Ecto neural progenitor cell (in vitro differentiated cells): ENCODE measurements at places on chromosomes 3 and 15.
A peak's percentile ranks its signal among the peaks of the same experiment; 100 is the strongest.

GRCh38 chr15:68081869-68082505 is 27.9 kb downstream of the PIAS1 start:
- DNase-seq = no peak

DNA sequence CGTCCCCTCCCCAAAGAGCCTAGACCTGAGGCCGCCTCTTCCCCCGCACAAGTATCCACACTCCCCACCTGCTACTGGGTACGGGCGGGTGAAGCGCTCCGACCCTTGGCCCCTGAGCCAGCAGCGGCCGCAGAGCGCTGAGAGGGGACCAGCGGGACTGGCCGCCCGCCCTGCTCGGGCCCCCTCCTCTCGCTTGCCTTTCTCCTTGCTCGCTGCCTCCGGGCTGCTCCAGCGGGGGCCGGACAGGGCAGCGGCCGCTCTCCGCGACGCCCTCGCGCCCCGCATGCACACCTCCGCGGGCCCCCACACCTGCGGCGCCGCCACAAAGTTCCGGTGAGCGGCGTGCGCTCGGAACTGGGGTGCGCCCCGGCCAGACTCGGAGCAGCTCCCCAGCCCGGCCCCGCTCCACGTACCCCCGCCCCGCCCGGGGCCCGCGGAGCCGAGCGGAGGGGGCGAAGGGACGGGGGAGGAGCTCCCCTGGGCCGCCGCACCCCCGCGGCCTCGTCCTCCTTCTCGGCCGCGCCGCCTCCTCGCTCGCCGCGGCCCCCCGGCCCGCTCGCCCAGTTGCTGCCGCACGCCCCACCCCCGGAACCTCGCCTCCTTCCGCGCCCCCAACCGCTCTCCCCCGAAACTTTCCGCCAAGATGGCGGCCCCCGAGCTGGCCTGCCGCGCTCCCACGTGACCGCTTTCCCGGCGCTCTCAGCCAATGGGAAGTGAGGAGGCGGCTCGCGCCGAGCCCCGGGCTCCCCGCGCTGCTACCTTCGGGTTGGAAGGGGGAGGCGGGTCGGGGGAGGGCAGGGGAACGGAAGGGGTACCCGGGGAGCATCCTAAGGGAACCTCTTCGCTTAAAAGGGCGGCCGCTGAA is 704 bp downstream of the DLG1 start:
- peak; percentile 95 for DNase-seq

DNA sequence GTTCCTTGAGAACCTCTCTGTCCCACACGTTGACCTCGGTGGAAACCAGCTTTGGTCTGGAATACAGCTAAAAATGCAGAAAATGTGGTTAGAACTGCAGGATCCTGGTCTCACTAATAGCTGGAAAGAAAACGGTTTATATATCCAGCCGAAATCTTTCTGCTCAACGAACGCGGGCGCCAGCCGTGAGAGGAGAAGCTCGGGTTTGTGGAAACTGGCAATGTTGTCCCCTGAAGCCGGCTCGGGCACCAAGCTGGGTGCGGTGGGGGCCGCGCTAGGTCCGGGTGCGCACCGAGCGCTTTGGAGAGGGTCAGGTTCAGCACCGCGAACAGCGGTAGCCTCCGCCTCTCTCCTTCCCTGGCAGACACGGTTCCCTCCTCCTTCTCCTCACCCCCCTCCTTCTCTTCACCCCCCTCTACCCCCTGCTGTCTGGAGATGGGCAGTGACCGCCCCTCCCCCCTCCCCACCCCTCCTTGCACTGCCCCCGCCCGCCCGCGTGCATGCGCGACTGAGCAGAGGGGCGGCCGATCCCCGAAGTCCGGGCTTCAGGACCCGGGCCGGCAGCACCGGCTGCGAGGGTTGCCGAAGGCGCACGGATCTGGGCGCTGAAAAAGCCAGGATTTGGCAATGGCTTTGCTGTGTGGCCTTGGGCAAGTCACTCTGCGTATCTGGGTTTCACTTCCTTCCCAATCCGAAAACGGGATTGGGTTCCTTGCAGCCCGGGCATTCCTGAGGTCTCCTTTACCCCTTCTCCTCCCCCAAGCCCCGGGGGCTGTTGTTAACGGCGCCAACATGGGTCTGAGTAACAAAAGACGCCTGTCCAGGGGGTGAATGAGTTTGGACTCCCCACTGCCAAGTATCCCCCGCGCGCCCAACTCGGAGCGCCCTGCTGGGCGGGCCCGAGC is at the start of gene SKOR1:
SKOR1 (plus strand) TSS at position 534 of the 905 bp plus-strand sequence; CDS start at position 628, 94 bp downstream.
- no peak for DNase-seq

DNA sequence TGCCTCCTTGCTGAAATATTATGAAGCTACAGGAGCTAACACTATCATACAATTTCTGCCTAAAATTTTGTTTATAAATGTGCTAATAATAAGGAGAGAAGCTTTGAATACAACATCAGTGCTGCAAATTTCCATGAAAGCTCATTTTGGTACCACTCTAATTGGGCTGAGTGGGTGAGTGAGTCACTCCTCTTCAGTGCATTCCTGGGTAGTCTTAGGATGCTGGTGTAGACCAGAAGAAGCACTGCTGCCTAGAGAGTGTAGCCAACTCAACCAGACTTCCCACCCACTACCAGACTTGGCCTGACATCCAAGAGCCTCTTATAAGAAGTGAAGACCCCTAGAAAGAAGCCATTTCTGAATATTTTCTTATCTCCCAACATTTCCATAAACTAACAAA is 32.5 kb upstream of the CCDC54 start:
- DNase-seq = no peak

GRCh38 chr3:54349231-54349652 is 226.9 kb downstream of the CACNA2D3 start:
- no peak for DNase-seq

DNA sequence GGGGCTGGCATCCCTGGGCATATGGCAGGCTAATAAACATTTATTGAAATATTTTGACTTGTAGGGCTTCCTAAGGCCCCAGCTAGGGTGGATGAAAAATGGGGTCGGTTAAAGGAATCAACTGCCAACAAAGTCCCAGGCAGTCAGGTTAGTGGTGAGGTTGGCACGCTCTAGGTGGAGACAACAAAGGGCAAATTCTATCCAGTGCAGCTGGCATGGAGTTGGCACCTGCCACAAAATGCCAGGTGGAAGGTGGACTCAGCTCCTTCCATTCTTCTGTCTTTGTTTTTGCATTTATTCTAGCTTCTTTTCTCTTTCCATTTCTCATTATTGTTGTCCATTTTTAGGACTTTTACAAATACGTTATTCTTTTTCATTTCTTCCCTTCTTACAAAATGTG is 31.0 kb downstream of the LCMT2 start:
- DNase-seq = no peak

GRCh38 chr3:78614486-78614885 is 1153.3 kb downstream of the ROBO1 start:
- DNase-seq = no peak

DNA sequence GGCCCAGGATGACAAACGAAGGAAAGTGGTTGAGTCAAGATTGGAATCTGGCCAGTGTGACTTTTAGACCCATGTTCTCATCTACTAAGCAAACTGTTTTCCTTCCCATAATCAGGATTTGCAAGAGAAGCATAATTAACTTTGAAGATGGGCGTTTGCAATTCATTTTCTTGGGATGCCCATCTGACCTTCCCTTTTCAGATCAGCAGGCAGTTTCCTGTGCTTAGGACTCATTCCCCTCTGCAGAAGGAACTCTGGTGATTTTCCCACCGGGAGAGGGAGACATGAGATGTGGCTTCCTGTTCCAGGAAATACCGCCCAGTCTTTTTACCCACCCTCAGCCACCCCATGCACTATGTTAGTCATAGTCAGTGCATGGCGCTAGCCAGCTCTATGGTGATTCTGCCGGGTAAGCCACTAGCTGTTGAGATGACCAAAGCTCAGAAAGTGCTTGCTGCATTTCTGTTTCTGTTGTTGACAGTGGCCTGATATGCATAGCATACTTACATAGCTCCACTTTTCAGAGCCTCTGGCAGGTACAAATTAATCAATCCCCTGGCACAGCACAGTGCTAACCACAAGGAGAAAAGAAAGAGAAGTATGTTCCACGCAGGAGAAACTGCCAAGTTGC is 129.4 kb downstream of the VGLL4 start:
- no peak for DNase-seq

DNA sequence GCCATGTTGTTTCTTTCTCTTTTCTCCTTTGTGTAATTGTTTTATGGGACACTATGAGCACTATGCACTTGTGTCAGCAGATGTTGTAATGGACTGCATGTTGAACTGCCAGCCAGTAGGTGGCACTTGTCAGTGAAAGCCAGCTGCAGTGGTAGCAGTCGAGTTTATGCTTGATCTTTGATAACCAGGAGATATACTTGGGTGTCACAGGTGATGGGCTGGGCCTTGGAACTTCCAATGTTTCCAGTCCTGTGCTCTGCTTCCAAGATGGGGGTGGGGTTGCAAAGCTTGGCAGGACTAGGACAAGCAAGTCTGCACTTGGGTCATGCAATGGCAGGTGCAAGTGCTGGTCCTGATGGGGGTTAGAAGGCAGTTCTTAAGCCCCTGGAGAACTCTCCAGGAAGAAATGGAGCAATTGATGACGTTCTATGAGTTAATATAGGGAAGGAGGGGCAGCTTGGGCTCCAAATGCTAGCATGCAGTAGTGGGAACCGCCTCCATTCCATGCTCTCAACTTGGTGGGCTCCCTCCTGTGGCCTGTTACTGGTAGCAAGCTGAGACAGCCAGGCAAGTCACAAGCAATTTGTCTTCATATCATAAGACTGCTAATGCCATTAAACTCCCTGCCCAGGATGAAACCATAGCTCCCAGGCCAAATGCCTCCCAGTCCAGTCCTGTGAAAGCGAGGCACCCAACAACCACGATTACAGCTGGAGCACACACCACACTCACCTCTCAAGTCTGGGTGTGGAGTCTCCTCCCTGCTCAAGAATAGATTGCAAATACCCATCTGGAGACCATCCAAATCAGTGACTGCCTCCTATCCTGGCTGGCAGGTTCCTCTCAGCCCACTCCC is 287.2 kb downstream of the CGGBP1 start:
- peak; percentile 48 for DNase-seq

DNA sequence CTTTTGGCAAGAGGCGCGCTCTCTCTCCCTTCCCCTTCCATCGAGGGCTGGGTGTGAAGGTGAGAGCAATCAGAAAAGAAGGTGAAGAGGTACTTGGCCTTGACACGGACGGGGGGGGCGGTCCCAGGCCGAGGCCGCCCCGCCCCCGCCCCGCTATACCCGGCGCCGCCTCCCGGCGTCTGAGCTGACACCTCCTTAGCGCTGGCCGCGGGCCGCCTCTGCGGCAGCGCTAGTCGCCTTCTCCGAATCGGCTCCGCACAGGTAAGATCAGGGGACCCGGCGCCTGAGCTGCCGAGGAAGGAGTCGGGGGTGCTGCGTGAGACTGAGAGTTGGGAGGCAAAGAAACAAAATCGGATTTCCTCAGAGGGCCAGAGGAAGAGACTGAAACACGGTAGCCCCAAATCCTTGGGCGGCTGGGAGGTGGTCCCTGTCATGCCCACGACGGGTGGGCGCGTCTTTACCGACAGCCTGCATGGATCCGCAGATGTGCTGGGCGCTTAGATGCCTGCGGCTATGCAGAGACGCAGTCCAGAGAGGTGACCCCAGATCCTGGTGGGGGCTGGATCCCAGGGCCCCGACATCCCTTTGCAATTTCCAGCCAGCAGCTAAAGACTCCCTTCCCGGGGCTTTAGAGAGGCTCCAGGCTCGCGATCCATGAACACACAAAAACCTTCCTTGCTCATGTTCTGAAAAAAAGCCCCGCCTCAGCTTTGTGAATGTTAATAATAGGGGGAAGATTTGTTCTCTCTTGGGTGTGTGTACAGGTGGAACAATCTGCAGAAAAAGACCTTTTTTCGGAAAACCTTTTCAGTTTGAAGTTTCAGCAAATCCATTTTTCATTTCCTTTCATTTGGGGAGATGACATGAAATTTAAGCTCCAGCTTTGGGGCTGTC is at the start of gene ENTPD3:
ENTPD3 (plus strand) TSS at position 184 of the 894 bp plus-strand sequence. CDS start 874 bp downstream, outside the sequence.
- DNase-seq = peak; percentile 64

DNA sequence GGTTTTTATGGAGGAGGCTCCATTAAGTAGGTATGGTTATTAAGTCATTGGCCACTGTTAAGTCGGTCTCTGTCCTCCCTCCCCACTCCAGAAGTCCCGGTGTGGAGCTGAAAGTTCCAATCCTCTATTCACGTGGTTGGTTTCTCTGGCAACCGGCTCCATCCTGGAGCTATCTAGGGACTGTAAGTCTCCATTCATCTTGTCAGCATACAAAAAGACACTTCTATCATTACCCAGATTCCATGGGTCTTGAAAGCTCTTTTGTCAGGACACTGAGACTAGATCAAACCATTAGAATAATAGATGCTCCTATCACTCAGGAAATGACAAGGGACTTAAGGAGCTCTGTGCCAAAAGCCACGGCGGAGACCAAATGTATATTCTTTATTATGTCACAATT is 110.3 kb downstream of the PIK3CB start:
- peak; percentile 53 for DNase-seq

- DNase-seq = no peak
Observed at GRCh38 chr15:88918738-88919137, 5.6 kb upstream of the MFGE8 start.

DNA sequence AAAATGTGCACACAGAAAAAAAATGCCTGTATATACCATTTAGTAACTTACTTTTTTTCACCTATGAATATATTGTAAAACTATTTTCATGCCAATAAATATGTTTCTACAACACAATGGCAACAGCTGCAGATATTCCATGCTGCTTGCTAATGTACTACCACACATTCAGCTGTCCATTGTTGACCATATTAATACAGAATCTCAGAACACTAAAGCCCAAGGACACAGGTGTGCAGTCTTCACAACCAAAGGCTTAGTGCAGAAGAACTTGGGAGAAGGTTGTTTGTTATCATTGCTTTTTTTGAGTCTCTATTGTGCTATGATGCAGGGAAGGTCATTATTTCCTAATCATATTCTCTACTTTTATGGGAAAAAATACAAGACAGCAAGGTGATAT is 79.6 kb downstream of the DIPK2A start:
- no peak for DNase-seq

DNA sequence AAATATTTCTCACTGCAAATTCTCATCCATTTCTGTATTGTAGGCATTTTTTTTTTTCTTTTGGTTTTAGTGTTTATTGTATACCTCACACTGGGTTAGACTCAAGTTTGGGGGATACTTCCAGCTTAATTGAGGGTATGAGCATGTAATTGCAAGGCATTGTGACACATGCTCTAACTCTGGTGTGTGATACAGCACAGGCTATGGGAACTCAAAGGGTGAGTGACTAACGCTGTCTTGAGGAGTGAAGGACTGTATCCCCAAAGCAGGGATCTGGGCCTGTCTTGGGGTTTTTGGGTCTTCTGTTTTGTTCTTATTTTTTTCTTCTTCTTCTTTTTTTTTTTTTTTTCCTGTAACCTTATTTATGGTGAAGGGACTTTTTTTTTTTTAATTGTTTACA is 26.9 kb downstream of the MAP2K1 start:
- no peak for DNase-seq

- peak; percentile 31 for DNase-seq
Observed at GRCh38 chr15:73024168-73024567, 28.1 kb upstream of the NEO1 start.

GRCh38 chr3:183513046-183513706 is 42.3 kb downstream of the KLHL6 start:
- DNase-seq = no peak
